Uterus (tissue), 4 donors: ENCODE measurements at places on chromosomes 7 and 10.
A peak's percentile ranks its signal among the peaks of the same experiment; 100 is the strongest.

DNA sequence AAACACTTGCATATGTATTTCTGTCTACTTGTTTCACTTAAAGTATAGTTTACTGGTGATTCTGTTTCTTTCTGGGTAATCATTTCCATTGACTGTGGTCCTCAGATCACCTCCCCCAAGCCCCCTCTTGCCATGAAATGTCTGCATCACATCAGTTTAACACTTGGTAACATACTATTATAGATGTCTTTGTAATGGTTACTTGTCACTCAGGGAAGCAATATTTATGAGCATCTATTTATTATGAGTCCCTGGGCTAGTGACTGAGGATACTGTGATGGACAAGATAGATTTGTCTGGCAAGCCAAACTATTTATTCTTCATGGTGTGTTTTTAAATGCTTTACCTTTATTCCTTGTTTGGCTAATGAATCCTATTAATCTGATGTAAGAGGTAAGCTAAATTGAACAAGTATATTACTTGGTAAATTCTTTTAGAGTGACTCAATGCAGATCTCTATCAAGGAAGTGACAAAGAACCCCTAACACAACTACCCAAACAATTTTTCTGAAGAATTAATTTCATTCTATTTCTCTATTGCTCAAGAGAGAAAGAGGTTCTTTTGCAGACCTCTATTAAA lies 270.9 kb downstream of the RELN start:
- no peak for DNase-seq

- peak; percentile 85 for DNase-seq
Observed at GRCh38 chr10:102461187-102462054, 10.1 kb upstream of the C10orf95 start.

GRCh38 chr7:87474533-87475358 lies 734 bp downstream of the ABCB4 start:
- DNase-seq = no peak

DNA sequence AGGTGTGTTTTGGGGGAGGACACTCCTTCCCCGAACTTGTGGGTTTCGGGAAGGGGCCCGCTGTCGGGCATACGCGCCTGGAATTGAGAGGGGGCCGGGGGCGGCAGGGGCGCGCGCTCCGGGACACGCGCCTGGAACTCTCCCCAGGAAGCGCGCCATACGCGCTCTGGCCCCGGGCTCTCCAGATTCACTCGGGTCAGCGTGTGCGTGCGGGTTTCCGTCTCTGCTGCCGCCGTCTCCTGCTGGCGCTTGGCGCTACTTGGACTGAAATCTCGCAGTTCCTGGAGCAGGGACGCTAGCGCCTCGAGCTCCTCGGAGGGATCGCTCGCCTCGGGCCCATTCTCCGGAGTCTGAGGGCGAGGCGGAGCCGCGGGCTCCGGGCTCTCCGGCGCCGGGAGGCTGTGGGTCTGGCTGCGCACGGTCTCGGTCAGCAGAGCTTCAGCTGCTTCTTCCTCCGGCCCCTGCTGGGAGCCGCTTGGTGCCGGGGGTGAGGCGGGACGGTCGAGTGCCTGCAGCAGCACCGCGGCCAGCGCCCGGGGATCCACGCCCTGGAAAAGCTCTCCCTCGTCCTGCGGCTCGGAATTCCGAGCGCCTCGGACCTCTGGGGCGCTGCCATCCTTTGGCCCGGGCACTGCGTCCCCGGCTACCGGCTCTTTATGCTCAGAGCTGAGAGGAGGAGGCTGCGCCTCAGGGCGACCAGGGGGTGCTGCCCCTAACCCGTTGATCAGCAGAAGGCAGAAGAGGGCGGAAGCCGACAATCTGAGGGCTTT lies 1.1 kb downstream of the VGF start:
- DNase-seq = no peak

DNA sequence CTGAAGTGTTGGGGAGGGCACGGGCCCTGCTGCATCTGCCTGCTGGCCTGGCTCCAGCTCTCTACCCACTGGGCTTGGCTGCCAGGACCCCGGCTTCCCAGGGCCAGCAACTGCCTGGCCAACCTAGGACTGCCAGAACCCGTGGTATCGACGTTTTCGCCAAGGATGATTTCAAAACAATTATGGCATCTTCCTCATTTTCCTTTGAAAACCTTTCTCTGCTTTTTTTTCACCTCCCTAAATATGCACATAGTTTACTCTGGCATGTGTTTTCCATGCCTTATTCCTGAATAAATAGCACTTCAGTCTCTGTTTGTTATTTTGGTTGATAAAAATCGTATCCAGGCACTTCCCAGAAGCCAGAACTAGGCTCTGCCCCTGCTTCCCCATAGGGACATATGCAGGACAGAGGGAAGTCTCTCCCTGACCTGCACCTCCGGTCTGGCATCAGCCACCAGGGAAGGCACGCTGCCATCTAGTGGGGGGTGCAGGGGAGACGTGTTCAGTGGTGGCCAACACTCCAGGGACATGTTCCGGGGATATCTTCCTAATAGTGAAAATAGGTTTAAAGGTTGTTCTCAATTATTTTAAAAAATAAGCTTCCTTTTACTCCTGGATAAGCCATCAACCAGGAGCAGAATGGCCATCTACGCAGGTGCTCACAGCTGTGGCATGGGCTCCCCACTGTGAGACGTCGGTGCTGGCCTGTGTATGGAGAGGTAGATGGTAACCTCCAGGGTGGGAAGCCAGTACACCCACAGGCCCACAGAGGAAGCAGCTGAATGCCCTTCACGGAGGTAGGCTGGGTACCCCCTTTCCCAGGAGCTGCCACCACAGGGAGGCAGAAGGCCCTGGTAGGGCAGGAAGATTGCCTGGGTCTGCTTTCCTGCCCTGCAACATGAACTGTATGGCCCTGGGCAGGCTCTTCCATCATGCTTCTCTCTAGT lies 30.7 kb upstream of the ANTXRL start:
- peak; percentile 34 for DNase-seq

GRCh38 chr7:151179946-151180345 lies 7.1 kb downstream of the ASB10 start:
- no peak for DNase-seq

GRCh38 chr10:132332433-132332754 lies 401 bp downstream of the LRRC27 start:
- no peak for DNase-seq

GRCh38 chr10:88664142-88664541 lies at the start of gene LIPF:
Gene LIPF (plus strand): TSS chr10:88664442. CDS start chr10:88667298, 2,856 bp downstream.
- no peak for DNase-seq

- no peak for DNase-seq
Observed at GRCh38 chr7:137728426-137728825, 118.3 kb downstream of the DGKI start.

DNA sequence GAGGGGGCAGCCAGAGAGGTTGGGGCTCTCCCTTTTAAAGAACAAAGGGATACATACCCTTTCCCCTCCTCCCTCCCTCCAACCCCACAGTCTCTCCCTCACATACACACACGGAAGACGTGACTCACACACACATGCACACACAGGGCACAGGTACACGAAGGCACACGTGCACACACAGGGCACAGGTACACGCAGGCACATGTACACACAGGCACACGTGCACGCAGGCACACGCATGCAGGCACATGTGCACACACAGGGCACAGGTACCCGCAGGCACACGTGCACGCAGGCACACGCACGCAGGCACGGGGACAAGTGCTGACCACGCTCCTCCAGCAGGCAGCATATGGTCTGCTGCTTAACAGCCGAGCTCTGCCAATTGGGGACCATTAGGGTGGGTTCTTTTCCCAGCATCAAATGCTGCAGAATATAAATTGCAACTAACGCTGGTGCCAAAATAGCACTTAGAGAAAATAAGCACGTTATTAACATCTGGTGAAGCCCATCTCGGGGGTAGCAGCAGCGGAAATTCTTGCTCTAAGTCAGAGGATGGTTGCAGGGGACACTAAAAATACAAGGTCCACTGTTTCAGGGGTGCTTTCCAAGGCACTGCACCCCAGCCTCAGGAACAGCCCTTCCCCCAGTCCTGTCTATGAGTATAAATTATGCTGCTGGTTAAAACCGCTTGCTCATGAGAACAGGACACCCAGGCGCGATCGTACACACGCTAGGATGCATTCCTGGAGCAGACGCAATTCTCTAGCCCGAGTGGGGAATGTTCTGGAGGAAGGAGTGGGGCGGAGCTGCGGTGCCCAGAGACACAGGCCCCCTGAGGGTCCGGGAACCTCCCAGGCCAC lies 55.2 kb upstream of the TNRC18 start:
- no peak for DNase-seq

DNA sequence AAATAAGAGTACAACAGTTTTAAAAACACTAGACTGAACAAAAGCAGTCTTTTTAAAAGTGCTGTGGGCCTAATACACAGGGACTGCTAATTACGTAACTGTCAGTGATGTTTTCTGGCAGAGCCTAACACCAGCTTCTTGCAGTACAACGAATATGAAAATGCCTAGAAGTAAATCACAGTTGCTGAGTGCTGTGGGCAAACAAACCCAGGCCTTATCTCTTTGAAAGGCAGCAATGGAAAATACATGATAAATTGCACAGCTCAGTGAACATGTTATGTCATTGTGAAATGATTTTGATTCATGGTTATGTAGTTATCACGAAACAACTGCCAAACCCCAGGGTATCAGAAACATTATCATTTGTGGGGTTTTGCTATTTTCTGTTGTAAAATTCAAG lies 428.4 kb downstream of the GFRA1 start:
- no peak for DNase-seq

DNA sequence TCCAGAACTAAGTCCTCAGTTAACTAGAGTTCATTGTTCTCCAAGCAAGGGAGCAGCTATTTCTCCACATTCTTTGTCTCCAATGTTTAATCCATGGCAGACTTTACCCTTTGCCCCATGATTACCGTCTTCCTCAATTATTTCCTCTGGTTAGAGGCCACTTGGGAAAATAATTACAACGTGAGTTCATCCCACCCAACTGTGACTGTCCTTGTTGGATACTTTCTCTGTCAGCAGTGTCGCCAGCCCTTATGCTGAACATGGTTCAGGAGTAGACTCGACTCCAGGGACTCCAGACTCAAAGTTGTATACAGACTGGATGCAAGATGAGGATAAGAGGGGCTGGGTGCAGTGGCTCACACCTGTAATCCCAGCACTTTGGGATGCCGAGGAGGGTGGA lies 17.1 kb upstream of the SEPHS1 start:
- no peak for DNase-seq

DNA sequence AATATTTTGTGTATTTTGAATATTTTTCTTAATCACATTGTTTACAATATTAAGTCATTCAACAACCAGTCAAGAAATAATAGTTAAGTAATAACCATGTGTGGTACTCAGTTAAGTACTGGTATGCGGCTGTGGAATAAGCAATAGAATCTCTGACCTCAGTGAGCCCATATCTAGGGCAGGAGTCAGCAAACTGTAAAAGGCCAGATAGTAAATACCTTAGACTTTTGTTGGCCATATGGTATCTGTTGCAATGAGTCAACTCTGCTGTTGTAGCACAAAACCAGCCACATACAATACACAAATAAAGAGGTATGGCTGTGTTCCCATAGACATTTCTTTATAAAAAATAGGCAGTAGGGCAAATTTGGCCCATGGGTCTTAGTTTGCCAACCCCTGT lies 311.6 kb upstream of the SEMA3A start:
- no peak for DNase-seq
